ENCODE measurements at places on chromosomes 1 and 21.
A peak's percentile ranks its signal among the peaks of the same experiment; 100 is the strongest.

DNA sequence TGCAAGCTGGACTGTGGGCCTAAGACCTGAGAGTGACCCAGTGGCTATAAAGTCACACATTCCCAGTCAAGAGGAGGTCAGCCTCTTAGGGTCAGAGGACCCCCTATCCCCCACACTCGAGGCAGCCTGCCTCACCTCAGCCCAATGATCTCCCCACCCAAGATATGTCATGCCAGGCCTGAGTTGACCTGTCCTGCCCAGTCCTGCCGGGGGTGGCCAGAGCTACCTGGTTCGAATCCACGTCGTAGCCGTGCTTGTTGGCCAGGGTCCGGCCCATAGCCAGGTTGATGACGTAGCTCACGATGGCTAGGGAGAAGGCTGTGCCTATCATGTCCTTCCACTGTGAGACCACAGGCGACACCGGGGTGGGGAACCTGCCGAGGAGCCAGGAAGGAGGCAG, 15.6 kb downstream of the SLC26A9 start:
- DNase-seq = no peak

GRCh38 chr1:95723346-95723745, 489.3 kb downstream of the RWDD3 start:
- DNase-seq = no peak

DNA sequence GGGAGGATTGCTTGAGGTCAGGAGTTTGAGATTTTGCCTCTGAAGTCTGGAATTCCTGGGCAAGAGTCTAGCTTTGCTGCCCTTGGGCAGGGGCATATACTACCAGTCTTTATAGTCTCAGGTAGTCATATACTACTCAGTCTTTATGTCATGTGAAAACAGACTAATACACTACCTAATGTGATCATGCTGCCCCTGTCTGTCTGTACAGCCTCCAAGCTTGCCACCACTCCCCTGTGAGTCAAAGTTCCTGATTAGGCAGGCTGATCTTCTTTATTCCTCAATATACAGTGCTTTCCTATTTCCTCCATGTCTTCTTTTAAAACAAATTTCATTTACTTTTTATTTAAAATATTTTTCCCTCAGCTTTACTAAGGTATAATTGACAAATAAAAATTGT, 105.3 kb upstream of the BEND5 start:
- DNase-seq = no peak

DNA sequence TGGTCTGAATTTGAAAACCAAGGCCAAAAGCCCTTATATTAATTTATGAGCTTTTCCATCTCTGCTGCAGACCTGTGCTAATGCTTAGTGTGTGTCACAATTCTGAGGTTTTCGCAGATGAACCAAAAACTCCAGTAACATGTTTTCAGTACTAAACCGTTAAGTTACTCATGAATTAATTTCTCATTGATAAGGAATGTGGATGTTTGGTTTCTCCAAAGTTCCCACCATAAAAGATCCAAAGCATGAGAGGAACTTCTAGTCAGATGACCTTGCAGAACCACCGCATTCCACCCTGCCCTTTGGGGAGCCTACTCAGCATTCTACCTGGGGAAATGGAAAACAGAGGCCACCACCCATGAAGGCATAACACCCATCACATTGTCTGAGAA, 7.5 kb upstream of the LEPR start:
- DNase-seq = no peak

DNA sequence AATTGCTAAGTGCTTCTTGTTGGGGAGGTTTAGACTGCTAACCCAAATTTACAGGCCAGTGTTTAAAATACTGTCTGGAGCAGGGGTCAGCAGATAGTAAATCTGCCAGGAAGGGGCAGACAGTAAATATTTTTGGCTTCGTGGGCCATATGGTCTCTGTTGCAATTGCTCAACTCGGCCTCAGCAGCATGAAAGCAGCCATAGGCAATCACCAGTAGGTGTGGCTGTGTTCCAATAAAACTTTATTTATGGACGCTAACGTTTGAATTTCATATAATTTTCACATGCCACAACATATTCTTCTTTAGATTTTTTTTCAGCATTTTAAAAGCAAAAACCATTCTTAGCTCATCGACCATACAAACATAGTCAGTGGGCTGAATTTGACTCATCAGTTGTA, 172.7 kb downstream of the BRINP2 start:
- no peak for DNase-seq

DNA sequence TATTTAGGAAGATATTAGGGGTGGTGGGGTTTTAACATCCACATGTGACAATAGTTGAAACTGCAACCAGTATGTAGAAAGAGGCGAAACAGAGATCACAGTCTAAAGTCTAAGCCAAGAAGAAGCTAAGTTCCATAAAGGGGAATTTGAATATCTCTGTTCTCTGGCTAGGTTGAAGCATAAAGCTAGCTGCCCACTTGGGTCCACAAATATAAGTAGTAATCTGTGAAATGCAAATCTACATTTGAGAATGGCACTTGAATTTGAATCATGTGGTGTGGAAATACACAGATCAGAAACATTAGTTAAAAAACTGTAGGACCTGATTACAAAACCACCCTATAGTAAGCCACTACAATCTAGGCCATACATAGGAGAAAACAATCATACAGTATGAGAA, 602.1 kb downstream of the LMO4 start:
- DNase-seq = no peak

- no peak for DNase-seq
Measured at GRCh38 chr1:60502506-60502905, 428.9 kb upstream of the C1orf87 start.

GRCh38 chr21:16891821-16892220, 621.0 kb upstream of the CXADR start:
- no peak for DNase-seq

DNA sequence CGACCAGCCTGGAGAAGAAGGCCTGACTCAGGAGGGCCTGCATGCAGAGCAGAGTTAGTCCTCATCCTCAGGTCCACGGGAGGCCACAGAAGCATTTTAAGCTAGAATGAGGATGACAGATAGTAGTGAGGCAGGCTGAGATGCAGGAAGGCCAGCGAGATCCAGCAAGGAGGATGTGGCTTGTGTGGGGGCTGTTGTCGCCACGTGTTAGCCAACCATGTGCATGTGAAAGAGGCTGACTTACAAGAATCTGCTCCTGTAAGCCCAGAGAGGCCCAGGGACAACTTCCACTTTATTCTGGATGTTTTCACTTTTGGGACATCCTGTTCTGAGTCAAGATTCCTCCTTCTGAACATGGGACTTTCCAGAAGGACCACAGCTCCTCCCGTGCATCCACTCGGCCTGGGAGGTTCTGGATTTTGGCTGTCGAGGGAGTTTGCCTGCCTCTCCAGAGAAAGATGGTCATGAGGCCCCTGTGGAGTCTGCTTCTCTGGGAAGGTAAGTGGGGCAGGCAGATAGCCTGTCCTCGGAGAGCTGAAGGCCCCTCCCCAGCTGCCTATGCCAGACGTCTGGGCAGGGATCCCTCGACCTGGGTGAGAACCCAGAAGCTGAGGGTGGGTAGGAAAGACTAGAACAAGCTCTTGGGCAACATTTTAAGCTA, at the start of gene SLAMF8:
TSS of gene SLAMF8 (plus strand) at position 433 of the 661 bp plus-strand sequence. CDS start at position 459, 26 bp downstream.
- DNase-seq = peak; percentile 49

DNA sequence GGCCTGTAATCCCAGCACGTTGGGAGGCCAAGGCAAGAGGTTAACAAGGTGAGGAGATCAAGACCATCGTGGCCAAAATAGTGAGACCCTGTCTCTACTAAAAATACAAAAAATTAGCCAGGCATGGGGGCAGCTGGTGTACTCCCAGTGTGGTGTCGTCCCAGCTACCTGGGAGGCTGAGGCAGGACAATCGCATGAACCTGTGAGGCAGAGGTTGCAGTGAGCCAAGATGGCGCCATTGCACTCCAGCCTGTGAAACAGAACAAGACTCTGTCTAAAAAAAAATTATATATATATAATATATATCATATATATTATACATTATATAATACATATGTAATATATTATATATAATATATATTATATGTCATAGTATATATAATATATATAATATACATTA, 249.2 kb upstream of the TPTE start:
- no peak for DNase-seq

DNA sequence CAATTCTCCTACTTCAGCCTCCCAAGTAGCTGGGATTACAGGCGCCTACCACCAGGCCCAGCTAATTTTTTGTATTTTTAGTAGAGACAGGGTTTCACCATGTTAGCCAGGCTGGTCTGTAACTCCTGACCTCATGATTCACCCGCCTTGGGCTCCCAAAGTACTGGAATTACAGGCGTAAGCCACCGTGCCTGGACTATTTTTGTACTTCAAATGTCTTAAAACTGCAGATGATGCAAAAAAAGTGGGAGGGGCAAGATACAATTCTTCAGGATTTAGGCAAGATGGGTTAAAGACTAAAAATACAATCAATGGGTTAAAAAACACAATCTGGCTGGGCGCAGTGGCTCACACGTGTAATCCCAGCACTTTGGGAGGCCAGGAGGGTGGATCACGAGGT, 4.7 kb downstream of the SCAF4 start:
- DNase-seq = no peak

- DNase-seq = no peak
Measured at GRCh38 chr1:6466023-6466422, at the start of gene TNFRSF25. Gene TNFRSF25, minus strand, starts transcription at chr1:6466173. Its CDS starts 66 bp downstream, at chr1:6466107.

DNA sequence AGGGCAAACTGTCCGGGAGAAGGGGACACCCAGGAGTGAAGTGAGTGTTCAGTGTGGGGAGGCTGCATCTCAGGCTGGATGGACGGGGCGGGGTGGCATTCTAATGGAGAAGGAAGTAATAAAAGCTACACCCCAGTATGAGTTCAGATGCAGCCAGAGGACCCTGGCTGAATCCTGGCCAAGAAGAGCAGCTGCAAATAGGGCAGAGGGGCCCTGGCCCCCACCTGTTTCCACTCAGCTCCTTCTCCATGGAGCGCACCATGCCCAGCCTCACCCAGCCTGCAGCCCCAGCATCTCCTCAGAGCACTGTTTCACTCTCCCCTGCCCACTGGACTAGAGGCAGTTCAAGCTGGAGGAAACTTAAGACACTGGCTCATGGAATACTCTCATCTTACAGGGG, 46.4 kb downstream of the KCND3 start:
- DNase-seq = no peak

GRCh38 chr1:29259802-29260441, 23.6 kb downstream of the PTPRU start:
- no peak for DNase-seq

GRCh38 chr21:36117286-36117741, 17.6 kb upstream of the CBR3 start:
- DNase-seq = no peak

GRCh38 chr1:228414511-228415211, 2.0 kb downstream of the TRIM17 start:
- DNase-seq = no peak

DNA sequence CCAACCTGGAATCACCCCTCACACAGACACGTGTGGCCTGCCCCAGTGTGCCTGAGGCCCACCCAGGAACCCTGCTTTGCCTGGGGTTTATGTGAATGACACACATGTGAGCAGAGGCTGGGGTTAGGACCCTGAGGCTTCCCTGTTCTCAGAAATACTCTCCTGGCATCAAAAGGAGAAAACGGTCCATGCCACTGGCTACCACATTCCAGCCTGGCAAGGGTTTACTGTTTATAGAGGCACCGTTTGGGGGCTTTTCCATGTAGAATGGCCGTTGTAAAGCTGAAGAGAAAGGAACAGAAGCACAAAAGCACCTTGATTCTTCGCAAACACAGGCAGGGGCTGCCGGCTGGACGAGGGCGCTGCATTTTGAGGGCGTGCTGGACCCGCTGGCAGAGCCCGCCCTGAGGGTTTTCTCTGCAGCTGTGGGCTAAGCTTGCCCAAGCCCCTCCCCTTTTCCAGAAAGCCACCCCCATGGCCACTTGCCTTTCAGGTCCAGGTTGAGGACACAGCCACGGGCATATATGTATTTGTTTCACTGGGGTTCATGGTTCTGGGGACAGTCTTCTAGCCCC, 13.0 kb downstream of the TFF3 start:
- no peak for DNase-seq

GRCh38 chr1:239826211-239826610, 265.5 kb upstream of the FMN2 start:
- DNase-seq = no peak

- DNase-seq = no peak
Measured at GRCh38 chr1:203278082-203278884, 27.0 kb upstream of the BTG2 start.

GRCh38 chr1:3779265-3779911, 6.8 kb downstream of the SMIM1 start:
- DNase-seq = no peak

DNA sequence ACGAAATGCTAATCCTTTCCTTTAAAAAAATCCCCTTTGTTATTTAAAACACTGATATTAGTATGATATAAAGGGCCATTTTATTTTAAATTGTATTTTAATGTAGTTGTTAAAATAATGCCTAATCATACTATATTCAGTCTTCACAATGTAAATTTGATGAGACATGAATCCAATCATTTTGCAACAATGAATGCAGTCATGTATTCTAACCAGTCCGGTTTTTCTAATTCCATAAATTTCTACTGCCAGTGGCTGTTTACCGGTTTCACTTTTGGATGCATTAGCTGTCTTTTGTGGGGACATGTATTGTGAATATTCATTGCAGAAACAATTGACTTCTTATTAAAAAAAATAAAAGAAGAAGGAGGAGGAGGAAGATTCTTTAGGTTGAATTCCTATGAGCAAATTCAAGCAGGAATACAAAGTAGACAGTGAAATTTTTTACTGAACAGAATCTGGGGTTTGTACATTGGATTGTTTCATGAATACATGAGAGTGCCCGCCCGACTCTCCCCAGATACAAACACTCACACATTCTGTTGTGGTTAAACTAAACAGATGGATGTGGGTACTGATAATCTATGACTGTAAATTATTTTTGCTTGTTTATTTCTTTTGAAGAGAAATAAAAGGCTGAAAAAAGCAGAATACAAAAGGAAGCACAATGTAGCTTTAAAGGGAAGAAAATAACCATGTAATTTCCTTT, 624.8 kb upstream of the PTBP2 start:
- DNase-seq = no peak

GRCh38 chr21:39087238-39088030, 95.8 kb downstream of the PSMG1 start:
- DNase-seq = no peak
